Fibroblast of skin of abdomen (primary cell): ENCODE measurements at places on chromosomes 2 and 18.
A peak's percentile ranks its signal among the peaks of the same experiment; 100 is the strongest.

- DNase-seq: peak; percentile 74
Observed at GRCh38 chr2:121400201-121400600, 115.2 kb upstream of the TFCP2L1 start.

DNA sequence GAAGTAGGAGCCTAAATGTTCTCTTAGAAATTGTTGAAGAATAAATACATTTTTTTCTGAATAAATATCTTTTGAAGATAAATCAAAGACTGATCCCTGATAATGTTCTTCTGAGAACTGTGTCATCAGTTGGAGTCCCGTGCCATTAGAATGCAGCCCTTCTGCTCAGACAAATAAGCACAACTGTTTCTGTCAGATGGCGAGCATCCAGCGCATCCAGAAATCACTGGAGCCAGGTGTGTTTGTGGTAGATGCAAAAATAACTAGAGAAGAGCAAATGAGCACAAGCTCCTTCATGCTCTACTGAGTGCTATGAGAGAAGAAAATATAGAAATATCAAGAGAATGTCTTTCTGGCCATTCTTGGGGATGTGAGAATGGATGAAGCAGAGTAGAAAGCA, 573.7 kb downstream of the THSD7B start:
- DNase-seq: no peak

GRCh38 chr2:133458280-133458679, 110.0 kb downstream of the NCKAP5 start:
- peak; percentile 12 for DNase-seq

GRCh38 chr2:96408616-96409015, 73.0 kb downstream of the NCAPH start:
- no peak for DNase-seq

GRCh38 chr18:79169958-79170555, 100.9 kb downstream of the ATP9B start:
- DNase-seq: no peak

- no peak for DNase-seq
Observed at GRCh38 chr2:8252997-8253694, 428.7 kb upstream of the ID2 start.

- DNase-seq: peak; percentile 74
Observed at GRCh38 chr2:226800941-226801784, 1.5 kb upstream of the IRS1 start.

GRCh38 chr2:19881908-19882265, 19.9 kb downstream of the TTC32 start:
- no peak for DNase-seq

- DNase-seq: peak; percentile 63
Observed at GRCh38 chr2:191580581-191580980, 97.4 kb upstream of the NABP1 start.

- DNase-seq: peak; percentile 80
Observed at GRCh38 chr2:217489145-217489960, 513.4 kb downstream of the TNS1 start.

DNA sequence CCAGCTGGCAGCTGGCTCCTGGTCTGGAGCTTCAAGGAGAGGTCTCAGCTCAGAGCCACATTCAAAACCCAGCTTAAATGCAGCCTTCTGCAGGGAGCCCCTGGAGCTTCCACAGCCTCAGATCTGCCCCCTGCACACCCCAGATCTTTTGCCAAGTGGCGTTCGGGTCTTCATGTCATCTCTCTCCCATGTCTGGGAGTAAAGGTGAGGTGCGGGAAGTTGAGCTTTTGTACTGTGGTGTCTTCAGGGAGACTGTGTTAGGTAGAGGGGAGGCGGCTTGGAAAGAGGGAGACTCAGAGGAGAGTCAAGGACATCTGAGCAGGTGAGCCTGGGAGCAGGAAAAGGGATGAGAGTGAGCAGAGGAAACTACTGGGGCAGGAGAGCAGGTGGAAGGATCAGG, 25.4 kb downstream of the MPHOSPH10 start:
- DNase-seq: no peak

- no peak for DNase-seq
Observed at GRCh38 chr2:205464681-205465080, 217.6 kb upstream of the NRP2 start.

DNA sequence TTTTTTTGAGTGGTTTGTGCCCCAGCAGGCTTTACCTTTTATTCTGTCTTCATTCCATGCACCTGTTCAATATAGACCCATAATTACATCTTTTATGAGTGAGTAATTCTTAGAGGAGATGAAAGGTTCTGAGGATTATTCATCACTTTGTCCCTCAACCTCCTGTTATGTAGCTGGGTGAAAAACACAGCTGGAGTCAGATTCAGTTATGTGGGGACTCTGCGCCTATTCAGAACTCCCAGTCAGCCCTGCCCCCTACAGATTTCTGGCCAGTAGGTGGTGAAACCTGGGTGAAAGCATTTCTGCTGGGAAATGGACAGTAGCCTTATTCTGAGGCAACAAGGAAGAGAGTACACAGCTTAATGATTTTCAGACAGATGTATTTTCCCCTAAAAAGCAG, 107.8 kb downstream of the MGAT5 start:
- no peak for DNase-seq

GRCh38 chr2:23036629-23037028, 348.4 kb upstream of the KLHL29 start:
- no peak for DNase-seq

GRCh38 chr2:79716266-79716665, 203.4 kb downstream of the CTNNA2 start:
- no peak for DNase-seq

DNA sequence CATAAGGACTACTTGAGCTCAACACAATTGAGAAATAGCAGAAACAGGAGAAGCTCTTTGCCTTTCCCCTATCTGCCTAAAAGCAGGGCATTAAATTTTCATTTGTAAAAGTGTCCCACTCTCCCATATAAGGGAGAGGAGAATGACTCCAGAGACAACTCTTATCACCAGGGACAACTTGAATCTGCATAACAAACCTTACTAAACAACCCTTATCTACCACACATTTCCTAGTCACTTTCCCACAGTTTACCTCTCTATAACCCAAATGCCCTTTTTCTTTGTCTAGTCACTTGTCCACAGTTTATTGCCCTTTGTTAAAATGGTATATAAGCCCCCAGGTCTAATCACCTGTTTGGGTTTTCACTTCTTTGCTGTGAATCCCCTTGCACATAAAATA, 37.5 kb upstream of the PPM1B start:
- DNase-seq: no peak

DNA sequence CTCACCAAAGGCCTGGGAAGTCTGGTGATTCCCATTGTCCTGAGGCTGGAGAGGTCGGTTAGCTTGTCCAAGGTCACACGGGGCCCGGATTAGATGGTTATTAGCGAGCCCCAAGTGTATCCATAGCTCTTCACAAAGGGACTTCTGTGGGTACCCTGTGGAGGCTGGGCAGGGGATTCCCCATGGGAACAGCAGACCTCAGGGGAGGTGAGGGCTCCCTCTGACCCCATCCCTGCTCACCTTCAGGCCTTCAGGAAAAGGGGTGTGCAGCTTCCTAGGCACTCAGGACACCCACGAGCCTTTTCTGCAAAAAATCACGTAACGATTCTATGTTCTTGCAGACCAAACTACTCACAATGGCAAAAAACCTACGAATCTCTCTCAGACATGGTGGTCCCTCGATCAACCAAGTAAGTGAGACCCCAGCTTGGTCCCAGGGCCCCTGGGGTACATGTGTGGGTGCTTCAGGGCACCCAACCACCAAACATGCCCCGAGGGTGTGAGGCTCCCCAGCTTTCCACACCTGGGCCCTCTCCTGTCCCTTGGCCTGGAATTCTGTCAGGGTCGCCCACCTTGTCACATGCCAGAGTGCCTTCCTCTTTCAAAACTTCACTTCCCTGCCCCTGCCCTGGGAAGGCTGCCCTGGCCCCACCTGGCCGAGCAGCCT, 40.3 kb downstream of the PDIA6 start:
- DNase-seq: no peak

DNA sequence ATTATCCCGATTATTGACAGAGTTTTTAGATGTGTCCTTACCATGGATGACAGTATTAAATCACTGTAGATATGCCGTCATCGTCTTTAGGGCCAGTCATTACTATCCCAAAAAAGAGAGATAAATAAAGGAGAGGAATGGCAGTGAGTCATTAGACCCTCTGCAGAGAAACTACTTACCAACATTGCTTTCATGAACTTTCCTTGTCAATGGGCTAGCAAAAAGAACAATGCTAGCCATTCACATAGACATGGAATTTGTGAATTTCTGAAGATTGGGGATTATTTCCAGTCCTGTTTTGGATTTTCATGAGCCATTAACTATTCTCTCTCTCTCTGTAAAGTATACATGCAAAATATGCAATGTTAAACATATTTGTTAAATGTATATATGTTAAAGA, 319.4 kb upstream of the FANCL start:
- DNase-seq: no peak

DNA sequence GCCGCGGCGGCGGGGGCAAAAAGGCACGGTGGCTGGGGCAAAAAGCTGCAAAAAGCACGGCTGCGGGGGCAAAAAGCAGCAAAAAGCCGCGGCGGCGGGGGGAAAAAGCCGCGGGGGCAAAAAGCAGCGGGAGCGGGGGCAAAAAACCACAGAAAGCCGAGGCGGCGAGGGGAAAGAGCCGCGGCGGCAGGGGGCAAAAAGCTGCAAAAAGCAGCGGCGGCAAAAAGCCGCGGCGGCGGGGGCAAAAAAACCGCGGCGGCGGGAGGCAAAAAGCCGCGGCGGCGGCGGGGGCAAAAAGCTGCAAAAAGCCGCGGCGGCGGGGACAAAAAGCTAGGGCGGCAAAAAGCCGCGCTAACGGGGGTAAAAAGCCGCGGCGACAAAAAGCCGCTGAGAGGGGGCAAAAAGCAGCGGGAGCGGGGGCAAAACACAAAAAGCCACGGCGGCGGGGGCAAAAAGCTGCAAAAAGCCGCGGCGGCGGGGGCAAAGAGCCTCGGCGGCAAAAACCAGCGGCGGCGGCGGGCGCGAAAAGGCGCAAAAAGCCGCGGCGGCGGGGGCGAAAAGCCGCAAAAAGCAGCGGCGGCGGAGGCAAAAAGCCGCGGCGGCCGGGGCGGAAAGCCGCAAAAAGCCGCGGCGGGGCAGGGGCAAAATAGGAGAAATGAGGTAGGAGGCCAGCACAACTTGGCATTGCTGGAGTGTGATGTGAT, 123.4 kb downstream of the ANKRD30BL start:
- peak; percentile 0 for DNase-seq

DNA sequence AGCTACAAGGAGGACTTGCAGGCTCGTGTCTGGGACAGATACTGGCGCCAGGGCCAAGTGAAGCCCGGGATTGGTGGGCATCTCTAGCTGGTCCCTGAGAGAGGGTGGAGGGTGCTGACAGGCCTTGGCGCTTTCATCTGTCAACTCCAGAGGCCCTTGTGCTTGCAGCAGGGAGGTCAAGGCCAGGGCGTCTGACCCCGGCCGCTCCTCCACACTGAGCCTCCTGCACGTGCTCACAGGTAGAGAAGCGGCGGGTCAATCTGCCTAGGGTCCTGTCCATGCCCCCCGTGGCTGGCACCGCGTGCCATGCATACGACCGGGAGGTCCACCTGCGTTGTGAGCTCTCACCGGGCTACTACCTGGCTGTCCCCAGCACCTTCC, 9.5 kb downstream of the CAPN10 start:
- no peak for DNase-seq
